ENCODE measurements at places on chromosomes 3 and 15.
A peak's percentile ranks its signal among the peaks of the same experiment; 100 is the strongest.

DNA sequence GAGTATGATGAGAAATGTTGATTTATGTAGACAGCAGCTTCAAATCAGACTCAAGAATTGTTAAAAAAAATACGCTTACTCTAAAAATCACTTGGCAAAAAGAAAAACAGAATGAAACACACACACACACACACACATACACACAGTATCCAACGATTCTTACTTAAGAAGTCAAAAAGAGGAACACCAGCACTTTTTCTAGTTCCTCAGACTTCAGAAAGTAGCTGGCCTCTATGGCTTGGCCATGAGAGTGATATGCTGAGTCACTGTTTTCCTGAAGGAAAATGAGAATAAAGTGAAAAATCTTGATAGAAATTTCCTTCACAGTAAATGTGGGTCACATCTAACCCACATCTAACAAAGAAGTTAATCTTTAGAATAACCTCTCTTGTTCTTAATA is 22.1 kb downstream of the CNTN3 start:
- peak; percentile 55 for DNase-seq

GRCh38 chr3:9308298-9308990 is 54.4 kb upstream of the THUMPD3 start:
- no peak for DNase-seq

DNA sequence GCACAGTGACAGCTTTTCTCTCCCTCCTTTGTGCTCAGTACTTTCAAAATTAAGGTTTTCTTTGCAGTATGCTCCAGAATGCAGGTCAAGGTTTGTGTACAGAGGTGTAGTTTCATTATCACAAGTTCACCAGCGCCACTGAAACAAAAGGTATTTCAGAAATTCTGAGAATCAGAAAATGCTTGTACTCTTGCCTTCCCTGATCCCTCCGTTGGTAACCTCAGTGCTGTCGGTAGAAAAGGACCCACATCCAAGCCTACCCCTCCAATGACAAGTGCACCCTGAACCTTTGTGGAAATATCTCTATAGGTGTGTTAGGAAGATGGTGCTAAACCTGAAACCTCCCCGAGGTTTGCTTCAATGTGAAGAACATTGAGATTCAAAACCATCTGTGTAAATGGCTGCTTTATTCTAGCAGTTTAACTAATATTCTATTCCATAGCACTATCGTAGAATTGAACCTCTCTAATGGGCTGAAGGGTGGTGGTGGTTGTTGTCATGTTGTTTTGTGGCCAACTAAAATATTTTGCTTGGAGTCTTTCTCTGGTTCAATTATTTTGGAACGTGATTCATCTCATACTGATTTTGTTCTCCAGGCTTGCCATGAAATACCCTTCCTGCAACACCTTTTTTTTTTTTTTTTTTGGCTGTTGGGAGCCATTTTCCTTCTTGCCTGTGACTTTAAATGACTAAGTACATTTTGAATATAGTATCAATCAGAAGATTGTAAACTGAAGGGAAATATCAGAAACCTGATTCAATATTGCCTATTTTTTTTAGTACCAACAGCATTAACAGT is 20.7 kb downstream of the ZBTB38 start:
- no peak for DNase-seq

- no peak for DNase-seq
These were observed 329.3 kb upstream of the THBS1 start for GRCh38 chr15:39251413-39252133.

DNA sequence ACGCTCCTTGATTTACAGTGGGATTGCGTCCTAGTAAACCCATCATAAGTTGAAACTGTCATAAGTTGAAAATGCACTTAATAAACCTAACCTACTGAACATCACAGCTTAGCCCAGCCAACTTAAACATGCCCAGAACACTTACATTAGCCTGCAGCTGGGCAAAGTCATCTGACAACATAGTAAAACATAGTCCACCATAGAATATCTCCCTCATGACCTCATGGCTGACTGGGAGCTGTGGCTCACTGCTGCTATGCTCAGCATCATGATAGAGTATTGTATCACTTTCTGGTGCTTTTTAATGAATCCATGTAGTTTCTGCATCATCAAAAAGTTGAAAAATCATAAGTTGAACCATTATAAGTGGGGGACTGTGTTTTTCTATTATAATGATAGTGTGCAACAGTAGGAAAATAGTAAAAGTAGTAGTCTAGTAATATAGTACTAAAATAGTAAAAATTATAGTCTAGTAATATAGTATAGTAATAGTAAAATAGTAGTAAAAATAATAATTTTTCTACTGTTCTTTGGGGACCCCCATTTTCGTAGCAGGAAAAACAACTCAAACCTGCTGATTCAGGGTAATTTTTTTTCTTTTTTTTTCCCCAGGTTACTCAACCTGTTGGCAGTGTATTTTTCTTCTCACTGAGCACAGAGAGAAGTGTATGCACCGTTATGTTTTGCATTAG is 233.5 kb downstream of the MYRIP start:
- no peak for DNase-seq

Measured in HL-60 (cell line).